ENCODE measurements at places on chromosomes 2 and 18.
A peak's percentile ranks its signal among the peaks of the same experiment; 100 is the strongest.

- no peak for DNase-seq
Measured at GRCh38 chr2:127596311-127597045, 49.5 kb upstream of the GPR17 start.

GRCh38 chr2:179195141-179195540 lies 69.5 kb downstream of the SESTD1 start:
- no peak for DNase-seq

GRCh38 chr2:23533338-23533695 lies 148.3 kb downstream of the KLHL29 start:
- no peak for DNase-seq

- DNase-seq: no peak
Measured at GRCh38 chr2:217108086-217108485, 248.2 kb upstream of the TNP1 start.

GRCh38 chr2:197235711-197236110 lies 74.9 kb downstream of the ANKRD44 start:
- DNase-seq: peak; percentile 43

DNA sequence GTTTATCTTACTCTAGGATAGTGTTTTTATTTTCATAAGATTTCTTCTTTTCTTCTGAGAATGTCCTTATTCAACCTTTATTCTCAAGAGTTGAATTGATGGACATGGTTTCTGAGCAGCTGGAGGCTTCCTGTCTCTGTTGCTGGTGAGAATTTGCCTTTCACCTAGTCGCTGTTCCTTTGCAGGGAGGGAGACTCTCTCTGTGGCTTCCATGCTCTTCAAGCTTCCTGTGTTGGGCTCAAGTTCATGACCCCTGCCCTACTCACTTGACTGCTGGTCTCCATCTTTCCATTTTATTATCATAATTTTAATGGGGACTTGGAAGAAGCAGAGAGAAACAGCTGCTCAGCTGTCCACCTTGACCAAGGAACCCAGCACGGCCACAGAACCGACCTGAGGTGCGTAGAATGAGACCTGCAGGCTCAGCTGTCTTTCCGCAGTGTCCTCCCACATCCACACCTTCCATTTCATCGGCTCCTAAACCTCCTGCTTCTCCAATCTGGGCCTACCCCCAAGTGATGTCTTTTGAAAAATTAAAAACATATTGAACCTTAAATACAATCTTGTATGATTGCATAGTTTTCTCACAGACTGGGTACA lies 24.2 kb downstream of the TMEM18 start:
- no peak for DNase-seq

GRCh38 chr2:170322140-170322766 lies 144.3 kb downstream of the MYO3B start:
- DNase-seq: no peak

GRCh38 chr2:154698296-154698720 lies at the start of gene KCNJ3:
TSS of gene KCNJ3 (plus strand) at chr2:154698695. CDS start at chr2:154698776, 81 bp downstream.
- no peak for DNase-seq

- DNase-seq: no peak
Measured at GRCh38 chr2:62589691-62590356, 83.8 kb upstream of the TMEM17 start.

DNA sequence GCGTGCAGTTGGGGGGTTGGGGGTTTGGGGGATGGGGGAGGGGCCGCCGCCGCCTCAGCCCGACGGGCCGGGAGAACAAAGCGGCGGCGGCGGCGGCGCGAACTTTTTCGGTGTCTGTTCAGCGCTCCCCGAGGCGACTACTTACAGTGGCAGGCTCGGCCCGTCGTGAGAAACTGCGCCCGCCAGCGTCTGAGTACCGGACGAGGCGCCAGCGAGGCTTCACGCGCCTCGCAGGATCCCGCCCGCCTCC lies 172 bp downstream of the PRKD3 start:
- DNase-seq: no peak

DNA sequence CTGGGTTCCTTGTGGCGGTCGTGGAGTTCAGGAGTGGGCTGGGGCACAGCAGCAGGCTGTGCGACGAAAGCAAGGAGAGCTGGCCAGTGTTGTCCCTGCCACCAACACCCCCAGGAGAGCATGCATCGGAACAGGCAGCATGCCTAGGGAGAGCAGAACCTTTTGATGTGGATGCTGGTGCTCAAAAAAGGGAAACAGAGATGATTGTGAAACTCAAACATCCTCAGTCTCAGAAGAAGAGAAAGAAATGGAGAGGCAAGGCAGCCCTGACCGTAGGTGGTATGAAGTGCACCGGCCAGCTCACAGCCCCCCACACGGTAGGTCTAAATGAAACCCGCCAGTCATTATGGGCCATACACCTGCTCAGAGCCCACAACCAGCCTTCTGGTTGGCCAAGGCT lies 253.4 kb downstream of the GBX2 start:
- DNase-seq: no peak

All from suppressor macrophage (primary cell).